Stimulated activated CD8-positive, alpha-beta memory T cell treated with anti-CD3 and anti-CD28 coated beads, Interleukin-4, amount 100 ng/mL, for 1 hour (primary cell): ENCODE measurements at places on chromosomes 4 and X.

GRCh38 chr4:102343964-102344519, 1.2 kb downstream of the SLC39A8 start:
- DNase-seq: no peak

- no peak for DNase-seq
These were observed 139.2 kb upstream of the RBPJ start for GRCh38 chr4:26181616-26182015.

- DNase-seq: no peak
These were observed 9.8 kb downstream of the BGN start for GRCh38 chrX:153504445-153505016.

- no peak for DNase-seq
These were observed 88.6 kb downstream of the SHROOM3 start for GRCh38 chr4:76523593-76523992.

DNA sequence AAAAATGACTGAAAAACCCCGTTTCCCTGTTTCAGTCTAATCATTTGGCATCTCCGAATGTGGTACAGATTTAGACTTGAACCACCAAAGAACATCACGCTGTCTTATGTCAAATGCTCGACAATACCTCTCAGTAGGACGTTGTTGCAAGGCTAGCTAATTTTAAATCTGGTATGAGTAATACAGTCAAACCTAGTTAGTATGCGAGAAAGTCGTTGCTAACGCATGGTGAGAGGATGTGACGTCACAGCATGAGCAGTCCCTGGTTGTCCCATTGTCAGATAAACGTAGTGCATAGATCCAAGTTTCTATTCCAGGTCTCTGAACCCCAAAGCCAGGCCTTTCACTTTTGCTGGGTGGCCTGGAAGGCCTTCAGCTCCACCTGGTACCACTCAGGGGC, 44.7 kb downstream of the SETD7 start:
- no peak for DNase-seq

DNA sequence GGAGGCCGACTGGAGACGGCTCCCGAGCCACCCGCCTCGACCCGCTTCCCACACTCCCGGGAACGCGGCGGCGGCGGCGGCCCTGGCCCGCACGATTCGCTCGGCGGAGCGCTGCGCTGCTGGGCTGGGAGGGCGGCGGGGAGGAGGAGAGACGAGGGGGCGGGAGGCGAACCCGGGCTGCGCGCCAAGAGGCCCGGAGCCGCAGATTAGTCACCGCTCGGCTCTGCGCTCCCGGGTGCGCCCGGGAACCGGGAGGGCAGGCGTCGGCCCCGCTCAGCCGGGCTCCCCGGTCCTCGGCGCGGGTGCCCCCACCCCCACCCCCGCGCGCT, 11.2 kb upstream of the BCOR start:
- DNase-seq: no peak

GRCh38 chr4:25551605-25552004, 104.0 kb upstream of the SLC34A2 start:
- DNase-seq: no peak
